ENCODE measurements at places on chromosomes 1 and 21. TPM values are rescaled to one million over a fixed set of nuclear protein-coding genes. Genes with fewer than 3 reads are reported as not detected.

- no peak for DNase-seq
Observed at GRCh38 chr1:55860798-55861519, 645.8 kb upstream of the USP24 start.

- no peak for DNase-seq
Observed at GRCh38 chr1:198829944-198830343, 191.1 kb downstream of the PTPRC start.

- DNase-seq: no peak
Observed at GRCh38 chr1:118862755-118863154, 125.4 kb downstream of the TBX15 start.

GRCh38 chr1:112507921-112508277, 866 bp upstream of the WNT2B start:
- no peak for DNase-seq

- DNase-seq: no peak
Observed at GRCh38 chr1:238466459-238466858, 575.7 kb upstream of the ZP4 start.

GRCh38 chr1:187203257-187203656, 374.5 kb downstream of the PLA2G4A start:
- no peak for DNase-seq

DNA sequence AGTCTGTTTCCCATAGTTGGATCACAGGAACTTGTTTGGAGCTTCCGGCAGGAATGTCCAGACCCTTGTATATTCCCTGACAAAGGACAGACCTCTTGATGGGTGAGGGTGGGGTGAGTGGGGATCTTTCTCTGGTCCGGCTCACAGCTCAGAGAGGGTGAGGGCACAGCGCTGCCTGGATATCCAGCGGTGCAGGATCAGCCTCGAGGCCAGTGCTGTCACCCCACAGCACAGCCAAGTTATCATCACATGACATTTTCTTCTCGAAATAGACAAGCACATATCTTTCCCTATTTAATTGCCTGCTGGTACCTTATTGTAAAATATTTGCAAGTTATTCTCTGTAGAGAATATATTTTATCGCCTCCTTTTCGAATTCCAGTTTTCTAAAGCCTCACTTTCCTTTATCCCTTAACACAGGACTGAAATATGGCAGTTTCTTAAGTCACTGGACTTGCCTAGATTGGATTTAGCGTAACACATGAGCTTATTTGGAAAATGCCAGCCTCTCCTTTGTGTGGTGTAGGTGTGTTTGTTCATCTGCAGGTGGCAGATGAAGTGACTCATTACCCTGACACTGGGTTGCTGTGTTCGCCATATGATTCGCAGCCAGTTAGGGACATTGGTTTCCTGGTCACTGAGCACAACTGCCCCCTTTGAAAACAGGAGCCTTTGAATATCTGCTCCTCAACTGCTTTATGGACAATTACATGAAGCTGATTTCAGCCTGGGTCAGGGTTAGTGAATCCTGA, 21.4 kb downstream of the CLIC6 start:
- DNase-seq: no peak

GRCh38 chr1:41626616-41627375, 142.3 kb upstream of the EDN2 start:
- no peak for DNase-seq

DNA sequence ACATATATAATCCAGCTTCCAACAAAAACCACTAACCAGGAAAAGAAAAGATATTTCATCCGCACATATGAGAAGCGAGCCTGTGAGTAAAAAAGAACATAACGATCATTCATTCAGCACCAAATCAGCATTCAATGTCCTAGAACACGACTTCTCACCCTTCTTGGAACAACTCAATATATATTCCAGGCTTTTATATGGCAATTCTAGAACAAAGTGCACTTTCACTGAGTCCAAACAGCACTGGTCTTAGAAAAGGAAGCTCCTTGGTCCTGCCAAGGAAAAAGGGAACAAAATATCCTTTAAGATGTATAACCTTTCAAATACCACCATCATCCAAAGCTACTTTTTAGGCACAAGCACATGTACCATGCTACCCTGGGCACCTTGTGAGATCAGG, 44.5 kb downstream of the RPL5 start:
- no peak for DNase-seq

- DNase-seq: no peak
Observed at GRCh38 chr1:187621951-187622350, 793.2 kb downstream of the PLA2G4A start.

- no peak for DNase-seq
Observed at GRCh38 chr1:210648588-210649269, 320.0 kb downstream of the HHAT start.

DNA sequence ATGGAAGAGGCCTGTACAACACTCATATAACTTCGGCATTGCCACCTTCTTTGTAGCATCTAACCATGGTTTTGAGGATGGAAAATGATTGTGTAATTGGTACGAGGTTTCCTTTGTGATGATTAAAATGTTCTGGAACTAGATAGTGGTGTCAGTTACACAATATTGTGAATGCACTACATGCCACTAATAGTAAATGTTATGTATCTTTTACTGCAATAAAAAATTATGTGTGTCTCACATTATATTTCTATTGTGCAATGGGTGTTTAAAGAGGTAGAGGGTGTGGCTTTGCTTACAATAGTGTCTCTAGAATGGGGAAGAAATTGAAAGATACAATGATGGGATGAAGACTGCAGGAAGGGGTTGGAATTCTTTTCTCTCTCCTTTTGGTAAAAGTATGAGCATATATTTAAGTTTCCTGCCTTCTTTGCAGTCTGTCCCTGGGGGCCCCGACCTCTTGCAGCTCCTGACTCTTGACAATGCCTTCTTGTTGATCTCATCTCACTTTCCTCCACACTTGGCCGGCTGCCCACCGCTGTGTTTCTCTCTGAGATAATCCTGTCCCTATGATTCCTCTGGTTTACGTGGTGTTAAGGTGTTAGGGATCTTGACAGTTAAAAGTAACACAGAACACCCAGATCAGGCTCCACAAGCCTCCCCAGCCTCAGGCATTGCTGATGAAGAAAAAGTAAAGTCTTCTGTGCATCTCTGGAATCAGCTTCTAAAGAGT, 39.3 kb downstream of the MTARC1 start:
- no peak for DNase-seq

- DNase-seq: no peak
Observed at GRCh38 chr1:224759135-224759534, 143.0 kb downstream of the CNIH3 start.

DNA sequence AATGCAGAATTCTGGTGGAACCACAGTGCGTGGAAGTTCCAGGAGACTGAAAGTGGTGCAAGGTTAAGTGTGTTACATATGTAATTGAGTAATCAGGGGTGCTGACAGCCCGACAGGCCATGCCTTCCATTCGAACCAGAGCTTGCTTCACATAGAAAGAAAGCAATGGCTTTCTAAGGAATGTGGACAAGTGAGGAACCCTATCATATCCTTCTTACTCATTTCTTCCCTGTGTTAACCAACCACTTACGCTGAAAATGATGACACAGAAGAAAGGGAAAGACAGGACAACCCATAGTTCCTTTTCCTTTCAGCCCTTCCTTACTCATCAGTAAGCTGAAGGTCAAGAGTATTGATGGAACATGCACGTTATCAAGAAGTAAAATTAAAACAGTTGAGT, 48.1 kb upstream of the KCNA3 start:
- no peak for DNase-seq

DNA sequence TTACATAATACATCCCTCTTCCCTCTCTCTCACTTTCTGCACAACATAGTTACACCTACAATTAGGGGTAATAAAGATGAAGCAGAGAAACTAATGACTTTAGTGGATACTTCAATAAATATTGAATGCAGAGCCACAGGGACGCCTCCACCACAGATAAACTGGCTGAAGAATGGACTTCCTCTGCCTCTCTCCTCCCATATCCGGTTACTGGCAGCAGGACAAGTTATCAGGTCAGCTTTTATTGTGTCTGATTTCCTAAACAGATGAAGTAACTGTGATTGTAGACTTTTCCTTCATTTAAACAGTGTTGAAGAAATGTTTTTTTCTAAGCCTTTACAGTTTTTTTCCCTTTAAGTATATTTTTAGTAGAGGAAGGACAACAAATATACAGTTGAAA, 281.6 kb downstream of the TPR start:
- no peak for DNase-seq

DNA sequence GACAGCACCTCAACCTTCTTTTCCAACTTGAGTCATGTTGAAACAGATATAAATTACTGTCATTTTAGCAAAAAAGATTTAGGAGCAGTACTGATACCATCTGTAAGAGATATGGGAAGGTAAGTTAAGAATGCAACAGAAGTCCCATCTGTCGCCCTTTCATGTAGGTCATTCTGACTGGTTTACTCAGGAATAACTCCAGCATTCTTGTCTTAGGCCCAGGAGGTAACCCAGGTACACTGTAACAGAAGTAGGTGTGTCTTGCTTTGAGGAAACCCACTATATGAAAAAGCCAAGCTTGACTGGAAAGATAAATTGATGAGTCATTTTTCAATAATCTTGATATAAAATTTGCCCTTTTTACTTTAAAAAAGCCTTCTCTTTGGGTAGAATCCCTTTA, 35.4 kb downstream of the PGM1 start:
- DNase-seq: no peak

DNA sequence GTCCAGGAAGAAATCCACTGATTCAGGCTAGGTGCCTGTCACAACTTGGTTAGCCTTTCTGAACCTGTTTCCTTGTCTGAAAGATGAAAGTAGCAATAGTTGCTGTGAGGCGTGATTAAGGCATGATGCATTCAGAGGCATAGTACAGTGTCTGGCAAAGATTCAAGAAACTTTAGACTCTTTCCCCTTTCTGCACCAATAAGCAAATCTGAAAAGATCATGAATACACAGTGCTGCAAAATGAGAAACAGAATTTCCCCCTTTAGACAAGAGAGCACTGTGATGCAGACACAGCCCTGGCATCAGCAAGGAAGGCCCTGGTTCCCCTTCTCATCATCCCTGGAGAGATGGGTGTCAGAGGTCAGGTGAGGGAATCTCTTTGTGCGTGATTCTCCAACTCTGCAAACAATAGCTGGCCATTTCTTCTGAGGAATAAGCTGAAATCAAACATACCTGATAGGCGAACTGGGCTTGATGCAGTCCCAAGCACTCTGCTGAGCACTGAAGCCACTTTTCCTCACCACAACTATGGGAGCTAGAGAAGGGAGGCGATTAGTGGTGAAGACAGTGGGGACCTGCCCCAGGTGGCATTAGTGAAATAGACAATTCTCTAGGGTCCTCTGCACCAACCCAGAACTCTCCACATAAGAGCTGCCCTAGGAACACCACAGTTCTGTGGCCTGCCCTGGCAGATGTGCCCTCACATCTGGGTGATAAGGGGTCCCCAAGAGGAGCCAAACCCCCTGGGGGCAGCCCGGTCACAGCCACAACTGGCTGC, 41.7 kb downstream of the ITPKB start:
- no peak for DNase-seq

DNA sequence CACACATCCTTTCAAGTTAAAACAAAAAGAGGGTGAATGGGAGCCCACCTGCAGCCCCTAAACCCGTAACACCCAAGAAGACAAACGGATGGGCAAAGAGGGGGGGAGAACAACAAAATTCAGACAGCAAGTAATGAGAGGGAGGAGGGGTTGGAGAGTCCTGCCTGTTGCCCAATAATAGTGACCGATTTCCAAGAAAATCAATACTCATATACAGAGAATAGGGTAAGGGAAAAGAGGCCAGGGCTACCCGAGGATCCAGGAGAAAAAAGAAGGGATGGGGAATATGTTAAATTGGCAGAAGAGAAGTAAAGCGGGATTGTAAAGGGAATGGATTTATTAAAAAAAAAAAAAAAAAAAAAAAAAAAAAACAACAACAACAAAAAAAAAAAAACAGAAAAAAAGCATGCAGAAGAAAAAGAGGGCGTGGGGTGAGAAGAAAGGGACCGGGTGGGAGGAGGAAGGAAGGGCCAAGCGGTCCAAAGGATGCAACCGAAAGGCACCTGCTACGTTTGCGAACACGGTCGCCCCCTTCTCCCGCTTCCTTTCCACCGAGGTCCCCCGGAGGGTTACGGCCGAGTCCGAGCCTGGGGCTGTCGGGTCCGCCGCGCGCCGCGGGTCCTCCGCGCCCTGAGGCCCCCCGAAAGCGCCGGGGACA, 930 bp downstream of the SLC30A10 start:
- DNase-seq: no peak

GRCh38 chr1:41322835-41323234, 38.4 kb upstream of the FOXO6 start:
- DNase-seq: no peak

DNA sequence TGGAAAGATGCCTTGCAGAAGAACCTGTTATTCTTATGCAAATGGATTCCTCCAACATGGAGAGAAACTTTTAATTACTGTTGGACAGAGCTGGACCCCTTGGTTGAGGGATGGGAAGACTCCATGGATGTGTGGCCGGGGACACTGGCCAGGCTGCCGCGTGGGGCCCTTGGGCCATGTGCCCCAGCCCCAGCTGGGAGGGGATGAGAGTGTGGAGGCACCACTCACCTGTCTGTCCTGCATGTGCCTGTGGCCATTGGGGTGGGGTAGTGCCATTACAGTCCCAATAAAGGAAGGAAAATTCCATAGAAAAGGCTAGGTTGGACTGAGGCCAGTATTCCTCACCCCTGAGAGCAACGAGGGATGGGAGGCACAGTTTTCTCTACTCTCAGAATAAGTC, 564.5 kb upstream of the PTBP2 start:
- DNase-seq: no peak

DNA sequence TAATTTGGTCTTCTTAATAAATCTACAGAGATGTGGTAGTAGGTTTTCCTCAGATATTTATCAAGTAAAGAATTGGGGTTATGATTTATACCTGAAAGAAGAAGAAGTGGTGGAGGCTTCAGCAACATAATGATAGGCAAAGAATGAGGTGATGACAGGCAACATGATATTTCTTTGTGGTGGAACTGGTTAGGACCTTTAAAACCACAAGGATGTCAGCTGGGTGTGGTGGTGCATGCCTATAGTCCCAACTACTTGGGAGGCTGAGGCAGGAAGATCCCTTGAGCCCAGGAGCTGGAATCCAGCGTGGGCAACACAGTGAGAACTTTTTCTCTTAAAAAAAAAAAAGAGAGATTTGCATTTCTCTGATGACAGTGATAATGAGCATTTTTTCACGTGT, 34.1 kb upstream of the COL11A1 start:
- no peak for DNase-seq

Gene MIXL1
- not detected for polyA plus RNA-seq

Gene CD46
- polyA plus RNA-seq: 153 TPM

Gene SERPINC1
- polyA plus RNA-seq: 0.25 TPM

Gene AADACL4
- polyA plus RNA-seq: not detected

Gene ADGRB2
- 2.4 TPM for polyA plus RNA-seq

Gene ERICH3
- polyA plus RNA-seq: not detected

Gene GJB5
- not detected for polyA plus RNA-seq

Gene FCRL6
- not detected for polyA plus RNA-seq

Gene FLG2
- not detected for polyA plus RNA-seq

Gene IGSF3
- polyA plus RNA-seq: 0.18 TPM

Gene CR1L
- polyA plus RNA-seq: not detected

Gene ZFP69B
- polyA plus RNA-seq: 0.54 TPM

Gene PLA2G2C
- polyA plus RNA-seq: not detected

Gene RIMKLA
- polyA plus RNA-seq: 0.25 TPM

Gene RNU1-3
- polyA plus RNA-seq: not detected

Gene CD1E
- not detected for polyA plus RNA-seq

Gene SGIP1
- polyA plus RNA-seq: 64.8 TPM

Gene GFI1
- 0.13 TPM for polyA plus RNA-seq

Gene ATAD3C
- polyA plus RNA-seq: 0.08 TPM

All from aorta (tissue), 5 donors.